Left lung (tissue), 14 donors: ENCODE measurements at places on chromosomes 4 and X. TPM values are rescaled to one million over a fixed set of nuclear protein-coding genes. Genes with fewer than 3 reads are reported as not detected.

- no peaks in the 10 kb centered on the region for H3K36me3 ChIP-seq
- H3K27me3 ChIP-seq, result no peaks in the 10 kb centered on the region
- no peak overlapping the region for H3K4me3 ChIP-seq
- no peak for DNase-seq
Observed at GRCh38 chr4:181475781-181476507, 767.3 kb upstream of the TENM3 start.

DNA sequence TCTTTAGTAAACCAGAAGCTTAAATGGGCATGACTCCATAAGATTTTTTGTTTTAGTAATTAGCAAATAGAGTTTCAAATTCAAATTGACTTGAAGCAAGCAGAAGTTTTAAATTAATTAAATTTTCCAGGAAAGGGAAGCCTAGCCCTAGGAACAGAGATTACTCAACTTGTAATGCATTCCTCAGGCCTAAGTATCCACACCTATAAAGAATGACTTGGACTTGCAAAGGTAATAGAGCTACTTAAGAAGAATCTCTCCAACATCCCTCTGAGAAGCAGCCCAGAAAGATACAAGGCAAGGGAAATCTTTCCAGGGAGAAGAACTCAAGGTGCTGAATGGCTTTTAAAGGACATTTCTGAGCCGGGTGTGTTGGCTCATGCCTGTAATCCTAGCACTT lies 16.9 kb upstream of the TMPRSS11E start:
- no peaks in the 10 kb centered on the region for H3K36me3 ChIP-seq
- no peaks in the 10 kb centered on the region for H3K4me1 ChIP-seq
- no peak overlapping the region for H3K27ac ChIP-seq
- DNase-seq, result no peak
- H3K4me3 ChIP-seq, result no peak overlapping the region
- H3K27me3 ChIP-seq, result no peaks in the 10 kb centered on the region

DNA sequence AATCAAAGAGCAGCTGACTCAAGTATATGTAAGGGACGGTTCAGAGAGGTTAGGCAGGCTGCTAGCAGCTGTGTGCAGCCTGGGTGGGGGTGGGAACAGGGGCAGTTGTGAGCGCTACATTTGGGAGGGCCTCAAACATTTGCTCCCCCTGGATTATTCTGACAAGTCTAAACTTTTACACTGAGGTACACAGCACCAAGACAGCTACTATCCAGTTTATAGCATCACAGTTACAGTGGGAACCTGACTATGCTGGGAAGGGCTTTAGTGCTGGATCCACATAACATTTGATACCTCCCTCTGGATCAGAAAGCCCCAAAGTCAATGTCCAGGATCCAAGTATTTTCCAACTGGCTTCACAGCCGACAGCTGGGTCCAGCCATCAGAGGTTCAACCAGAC lies 55.8 kb upstream of the GIMD1 start:
- no peaks in the 10 kb centered on the region for H3K36me3 ChIP-seq
- H3K27me3 ChIP-seq, result no peaks in the 10 kb centered on the region
- no peaks in the 10 kb centered on the region for H3K4me1 ChIP-seq
- no peak overlapping the region for H3K27ac ChIP-seq
- no peak overlapping the region for H3K4me3 ChIP-seq

GRCh38 chrX:150085881-150086280 lies 147.6 kb upstream of the EOLA2 start:
- H3K36me3 ChIP-seq, result no peaks in the 10 kb centered on the region
- no peak overlapping the region for H3K4me3 ChIP-seq
- no peak overlapping the region for H3K27ac ChIP-seq
- no peaks in the 10 kb centered on the region for H3K4me1 ChIP-seq
- DNase-seq, result no peak
- H3K27me3 ChIP-seq, result no peaks in the 10 kb centered on the region

DNA sequence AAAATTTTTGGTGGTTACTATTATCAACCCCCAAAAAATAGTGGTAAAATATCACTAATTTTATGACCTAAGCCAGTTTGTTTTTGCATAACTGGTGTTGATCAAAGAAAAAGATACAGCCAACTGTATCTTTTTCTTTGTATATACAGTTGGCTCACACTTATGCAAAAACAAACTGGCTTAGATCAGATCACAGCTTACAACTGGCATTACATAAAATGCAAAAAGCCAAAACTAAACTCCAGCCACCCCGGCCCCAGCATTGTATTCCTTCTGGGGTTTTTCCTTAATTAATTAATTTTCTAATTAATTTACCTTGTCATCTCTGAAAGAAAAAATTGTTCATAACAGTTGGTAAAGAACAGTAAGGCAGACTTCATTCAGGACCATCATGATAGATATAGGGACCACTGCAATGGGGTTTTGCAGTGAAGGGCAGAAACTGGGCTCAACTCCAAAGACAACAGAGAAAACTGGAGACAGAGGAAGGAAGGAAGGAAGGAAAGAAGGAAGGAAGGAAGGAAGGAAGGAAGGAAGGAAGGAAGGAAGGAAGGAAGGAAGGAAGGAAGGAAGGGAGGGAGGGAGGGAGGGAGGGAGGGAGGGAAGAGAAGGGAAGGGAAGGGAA lies 202.1 kb downstream of the HNRNPD start:
- no peaks in the 10 kb centered on the region for H3K4me1 ChIP-seq
- no peaks in the 10 kb centered on the region for H3K27me3 ChIP-seq
- no peak overlapping the region for H3K27ac ChIP-seq
- no peaks in the 10 kb centered on the region for H3K36me3 ChIP-seq

GRCh38 chrX:55127692-55128091 lies 38.9 kb downstream of the PAGE2 start:
- no peaks in the 10 kb centered on the region for H3K27me3 ChIP-seq
- no peak for DNase-seq
- no peaks in the 10 kb centered on the region for H3K36me3 ChIP-seq
- H3K4me1 ChIP-seq, result no peaks in the 10 kb centered on the region
- no peak overlapping the region for H3K4me3 ChIP-seq

DNA sequence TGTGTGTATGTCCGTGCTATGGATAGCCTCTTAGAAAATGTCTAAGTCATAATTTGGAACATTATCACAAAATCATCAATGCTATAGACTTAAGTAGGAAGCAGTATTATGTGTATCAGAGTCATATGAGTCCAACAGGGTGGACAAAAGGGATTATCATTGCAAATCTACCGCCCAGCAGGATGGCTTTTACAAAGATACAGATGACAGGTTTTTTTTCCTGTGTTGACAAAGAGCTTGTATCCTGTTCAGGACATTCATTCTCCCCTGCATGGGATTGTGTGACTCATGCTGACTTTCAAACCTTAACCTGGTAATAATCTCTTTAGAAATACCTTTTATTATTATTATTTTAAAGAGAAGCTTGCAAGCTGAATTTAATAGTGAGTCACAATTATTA lies 310.3 kb upstream of the GNPDA2 start:
- H3K4me1 ChIP-seq, result no peaks in the 10 kb centered on the region
- no peak overlapping the region for H3K27ac ChIP-seq
- no peaks in the 10 kb centered on the region for H3K27me3 ChIP-seq
- H3K4me3 ChIP-seq, result no peak overlapping the region
- H3K36me3 ChIP-seq, result no peaks in the 10 kb centered on the region

DNA sequence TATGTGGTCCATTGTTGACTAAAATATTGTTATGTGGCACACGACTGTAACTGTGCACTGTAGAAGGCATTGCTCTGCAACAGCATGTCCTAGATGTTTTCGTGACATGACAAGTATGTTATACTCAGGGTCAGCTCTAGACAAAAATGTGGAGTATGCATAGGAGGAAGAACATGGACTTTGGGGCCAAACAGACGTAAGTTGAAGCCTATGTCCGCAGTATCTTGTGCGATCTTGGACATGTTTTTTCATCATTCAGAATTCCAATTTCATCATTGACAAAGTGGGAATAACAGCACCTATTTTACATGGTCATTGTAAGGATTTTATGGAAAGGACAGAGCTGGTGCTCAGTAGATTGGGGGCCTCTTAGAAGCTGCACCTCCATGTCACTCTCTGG lies 27.7 kb upstream of the PROM1 start:
- H3K27me3 ChIP-seq, result no peaks in the 10 kb centered on the region
- no peaks in the 10 kb centered on the region for H3K36me3 ChIP-seq
- DNase-seq, result no peak

GRCh38 chr4:85910985-85911384 lies 436.0 kb downstream of the ARHGAP24 start:
- H3K4me3 ChIP-seq, result no peak overlapping the region
- H3K36me3 ChIP-seq, result no peaks in the 10 kb centered on the region
- H3K27ac ChIP-seq, result no peak overlapping the region
- no peaks in the 10 kb centered on the region for H3K27me3 ChIP-seq
- no peak for DNase-seq

- no peak overlapping the region for H3K27ac ChIP-seq
- no peaks in the 10 kb centered on the region for H3K4me1 ChIP-seq
- H3K4me3 ChIP-seq, result no peak overlapping the region
- H3K36me3 ChIP-seq, result no peaks in the 10 kb centered on the region
- DNase-seq, result no peak
- H3K27me3 ChIP-seq, result no peaks in the 10 kb centered on the region
Observed at GRCh38 chr4:15881820-15882219, 56.7 kb downstream of the FGFBP1 start.

DNA sequence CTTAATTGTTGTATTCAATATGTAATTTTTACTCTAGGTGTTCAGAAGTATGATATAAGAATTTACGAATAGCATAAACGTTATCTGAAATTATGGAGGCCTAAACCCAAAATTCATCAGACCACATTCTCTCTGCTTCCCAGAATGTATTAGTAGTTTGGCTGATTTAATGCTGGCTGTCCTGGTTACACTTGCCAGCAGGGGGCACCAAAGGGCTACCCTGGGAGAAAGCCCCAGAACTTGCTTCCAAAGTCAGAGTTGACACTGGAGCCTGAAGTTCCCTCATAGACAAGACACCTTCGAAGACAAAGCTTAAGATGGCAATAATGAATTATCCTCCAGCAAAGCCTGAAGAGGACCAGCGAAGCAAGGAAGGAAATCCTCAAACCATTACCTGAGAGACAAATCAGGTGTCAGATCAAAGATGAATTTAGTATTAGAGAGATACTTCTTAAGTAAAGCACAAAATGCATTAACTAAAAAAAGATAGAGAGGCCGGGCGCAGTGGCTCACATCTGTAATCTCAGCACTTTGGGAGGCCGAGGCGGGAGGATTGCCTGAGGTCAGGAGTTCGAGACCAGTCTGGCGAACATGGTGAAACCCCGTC lies 11.3 kb upstream of the ANOS1 start:
- no peaks in the 10 kb centered on the region for H3K4me1 ChIP-seq
- H3K36me3 ChIP-seq, result no peaks in the 10 kb centered on the region
- H3K4me3 ChIP-seq, result no peak overlapping the region
- peak; percentile 21 for DNase-seq

- no peaks in the 10 kb centered on the region for H3K4me1 ChIP-seq
- no peaks in the 10 kb centered on the region for H3K27me3 ChIP-seq
- H3K36me3 ChIP-seq, result no peaks in the 10 kb centered on the region
- no peak overlapping the region for H3K4me3 ChIP-seq
- no peak for DNase-seq
- H3K27ac ChIP-seq, result no peak overlapping the region
Observed at GRCh38 chr4:163385466-163385865, 41.8 kb downstream of the NPY5R start.

- H3K36me3 ChIP-seq, result no peaks in the 10 kb centered on the region
- H3K27me3 ChIP-seq, result no peaks in the 10 kb centered on the region
- DNase-seq, result no peak
- no peak overlapping the region for H3K4me3 ChIP-seq
- no peak overlapping the region for H3K27ac ChIP-seq
Observed at GRCh38 chr4:168021666-168022065, 70.7 kb upstream of the ANXA10 start.

DNA sequence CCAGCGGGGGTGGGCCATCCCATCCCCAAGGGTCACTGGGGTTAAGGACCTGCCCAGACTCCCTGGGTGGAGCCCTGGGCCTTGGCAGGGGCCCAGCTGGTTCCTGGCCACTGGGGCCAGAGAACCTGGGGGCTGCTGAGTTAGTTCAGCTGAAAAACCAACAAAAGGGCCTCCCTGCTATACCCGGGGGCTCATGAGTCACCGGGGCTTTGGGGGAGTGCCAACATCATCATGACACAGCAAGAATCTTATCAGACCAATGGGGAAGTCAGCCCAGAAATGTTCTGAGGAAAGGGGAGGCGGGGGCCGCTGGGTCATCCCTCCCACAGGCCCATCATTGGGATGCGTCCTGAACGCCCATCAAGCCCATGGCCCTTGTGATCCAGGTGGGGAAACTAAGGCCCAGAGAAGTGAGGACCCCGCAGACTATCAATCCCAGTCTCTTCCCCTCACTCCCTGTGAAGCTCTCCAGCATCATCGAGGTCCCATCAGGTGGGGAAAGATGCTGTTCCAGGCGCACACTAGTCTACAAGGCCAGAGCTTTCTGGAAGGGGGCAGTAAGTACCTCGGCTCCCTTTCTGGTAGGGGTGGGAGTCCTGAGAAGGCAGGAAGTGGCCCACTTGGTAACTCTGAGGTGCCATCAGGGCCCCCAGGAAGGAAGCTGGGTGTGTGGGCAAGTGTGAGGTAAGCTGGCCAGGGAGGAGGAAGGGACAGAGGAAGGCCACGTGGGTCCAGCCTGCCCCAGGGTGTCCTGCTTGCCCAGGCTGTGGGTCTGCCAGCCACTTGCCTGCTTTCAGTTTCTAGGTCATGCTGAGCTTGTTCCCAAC lies 4.5 kb downstream of the G6PD start:
- DNase-seq, result peak; percentile 69
- H3K4me3 ChIP-seq, result no peak overlapping the region
- peak overlapping the region; percentile 92 for H3K27ac ChIP-seq
- H3K27me3 ChIP-seq, result no peaks in the 10 kb centered on the region
- no peaks in the 10 kb centered on the region for H3K4me1 ChIP-seq

DNA sequence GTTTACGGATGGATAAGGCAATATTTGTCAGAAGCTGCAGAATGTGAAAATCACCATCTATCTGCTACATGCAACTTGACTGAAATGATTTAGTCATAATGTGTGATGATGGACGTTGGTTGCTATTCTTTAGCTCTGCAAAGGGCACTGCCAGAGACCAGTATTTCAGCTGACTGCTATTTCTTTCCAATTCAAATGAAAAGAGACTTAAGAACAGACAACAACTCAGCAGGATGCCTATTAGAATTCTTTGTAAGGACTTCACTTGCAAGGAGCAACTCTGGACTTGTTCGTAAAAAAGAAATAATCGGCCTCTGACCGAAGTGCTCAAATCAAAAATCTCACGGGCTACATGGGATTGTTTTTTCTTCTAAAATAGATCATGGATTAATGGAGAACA lies 262.7 kb downstream of the DHX15 start:
- DNase-seq, result no peak
- H3K27me3 ChIP-seq, result no peaks in the 10 kb centered on the region
- no peaks in the 10 kb centered on the region for H3K36me3 ChIP-seq
- H3K4me3 ChIP-seq, result no peak overlapping the region
- no peak overlapping the region for H3K27ac ChIP-seq

FAM9B gene
- not detected for polyA plus RNA-seq

LEF1 gene
- 45.8 TPM for polyA plus RNA-seq

MAGEA4 gene
- polyA plus RNA-seq, result not detected

MMRN1 gene
- polyA plus RNA-seq, result 28.7 TPM

TLR6 gene
- 0.96 TPM for polyA plus RNA-seq

DGAT2L6 gene
- not detected for polyA plus RNA-seq
